ENCODE measurements at places on chromosomes 3 and 15.

GRCh38 chr3:190119461-190120268, 1.0 kb downstream of the P3H2 start:
- peak; percentile 50 for DNase-seq

DNA sequence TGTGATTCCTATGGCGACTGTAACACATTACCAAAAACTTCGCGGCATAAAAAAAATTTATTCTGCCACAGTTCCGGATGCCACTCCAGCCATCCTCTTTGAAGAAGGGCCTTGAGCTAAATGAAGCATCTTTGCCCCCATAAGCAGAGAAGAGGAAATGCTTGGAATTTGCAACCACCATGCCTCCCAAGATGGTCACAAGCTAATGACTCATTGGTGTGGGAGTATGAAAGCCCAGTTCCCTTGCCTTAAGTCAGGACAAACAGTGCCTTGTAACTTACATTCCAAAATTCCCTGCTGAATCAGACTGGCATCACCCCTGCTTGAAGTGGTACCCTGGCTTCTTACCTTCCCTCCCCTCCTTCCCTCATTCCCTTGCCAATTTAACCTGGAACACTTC, 1077.4 kb downstream of the EPHA3 start:
- no peak for DNase-seq

DNA sequence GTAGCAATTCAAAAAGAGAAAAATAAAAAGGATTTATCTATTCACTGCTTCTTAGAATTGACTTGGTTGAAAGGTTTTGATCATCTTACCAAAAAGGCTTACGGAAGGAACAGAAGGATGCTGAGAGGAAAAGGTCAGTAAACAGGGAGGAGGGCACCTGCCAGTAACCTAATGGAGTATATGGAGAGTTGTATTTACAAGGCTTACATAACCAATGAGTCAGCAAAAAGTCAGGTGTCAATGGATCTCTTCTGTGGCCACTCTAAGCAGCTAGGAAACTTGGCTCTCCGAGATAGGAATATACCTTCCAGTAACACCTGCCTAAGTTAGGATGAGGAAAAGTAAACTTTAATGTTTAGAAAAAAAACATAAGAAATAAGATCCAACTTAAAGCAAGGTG, 80.5 kb upstream of the PLXND1 start:
- DNase-seq, result no peak

GRCh38 chr3:125160606-125161371, 51.8 kb downstream of the SLC12A8 start:
- DNase-seq, result no peak

DNA sequence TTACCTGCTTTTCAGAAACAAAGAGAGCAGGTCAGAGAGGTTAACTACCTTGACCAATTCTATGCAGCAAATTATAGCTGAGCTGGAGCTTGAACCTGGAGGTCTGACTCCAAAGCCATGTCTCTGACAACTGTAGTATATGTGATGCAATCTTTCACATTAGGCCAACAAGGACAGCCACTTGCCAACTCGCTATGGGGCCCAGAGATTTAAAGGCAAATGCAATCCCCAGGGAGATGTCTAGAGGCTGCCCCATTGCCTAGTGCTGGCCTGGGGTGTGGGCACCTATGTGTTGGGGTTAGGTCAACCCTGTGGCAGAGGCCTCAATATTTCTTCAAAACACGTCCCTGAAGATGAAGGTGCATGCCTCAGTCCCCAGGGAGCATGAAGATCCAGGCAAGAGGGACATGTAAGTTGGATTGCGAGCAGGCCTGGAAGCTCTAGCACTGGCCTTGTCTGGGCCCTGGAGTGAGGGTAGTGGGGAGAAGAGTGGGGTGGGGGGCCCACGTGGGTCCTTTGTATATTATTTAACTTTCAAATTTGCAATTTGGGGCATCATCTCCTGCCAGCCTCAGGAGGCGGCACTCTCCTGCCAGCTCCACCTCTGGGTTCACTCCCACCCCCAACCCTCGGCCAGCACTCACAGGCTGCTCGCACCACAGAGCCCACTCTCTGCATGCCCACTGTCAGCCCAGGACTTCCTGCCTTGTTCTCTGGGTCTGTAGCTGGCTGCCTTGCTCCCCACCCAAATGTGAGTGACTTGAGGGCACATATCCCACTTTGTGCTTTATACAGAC, 64.3 kb downstream of the SLC12A8 start:
- DNase-seq, result no peak

DNA sequence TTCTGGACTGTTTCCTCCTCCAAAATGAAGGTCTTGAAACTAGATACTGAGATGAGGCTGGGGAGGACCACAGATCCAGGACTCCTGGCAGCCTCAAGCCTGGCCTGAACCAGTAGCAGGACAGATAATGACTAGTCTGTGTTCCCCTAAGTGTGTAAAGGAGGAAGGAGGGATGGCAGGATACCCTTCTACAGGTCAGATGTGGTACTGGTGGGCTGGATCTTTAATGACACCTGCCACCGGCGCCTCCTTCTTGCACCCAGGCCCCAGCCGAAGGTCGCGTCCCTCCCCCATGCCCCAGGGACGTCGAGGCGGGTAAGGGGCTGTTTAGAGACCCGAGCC, 556 bp downstream of the USP19 start:
- no peak for DNase-seq

GRCh38 chr3:157650699-157651098, 147.5 kb upstream of the VEPH1 start:
- DNase-seq, result no peak

- no peak for DNase-seq
These were observed 125.8 kb downstream of the PTPRG start for GRCh38 chr3:61687206-61687605.

GRCh38 chr3:98731720-98732285, 31.3 kb upstream of the ST3GAL6 start:
- DNase-seq, result no peak

- DNase-seq, result no peak
These were observed 130.5 kb upstream of the PHLDB2 start for GRCh38 chr3:111728566-111728935.

- DNase-seq, result no peak
These were observed 11.0 kb downstream of the FYCO1 start for GRCh38 chr3:45984331-45985312.

DNA sequence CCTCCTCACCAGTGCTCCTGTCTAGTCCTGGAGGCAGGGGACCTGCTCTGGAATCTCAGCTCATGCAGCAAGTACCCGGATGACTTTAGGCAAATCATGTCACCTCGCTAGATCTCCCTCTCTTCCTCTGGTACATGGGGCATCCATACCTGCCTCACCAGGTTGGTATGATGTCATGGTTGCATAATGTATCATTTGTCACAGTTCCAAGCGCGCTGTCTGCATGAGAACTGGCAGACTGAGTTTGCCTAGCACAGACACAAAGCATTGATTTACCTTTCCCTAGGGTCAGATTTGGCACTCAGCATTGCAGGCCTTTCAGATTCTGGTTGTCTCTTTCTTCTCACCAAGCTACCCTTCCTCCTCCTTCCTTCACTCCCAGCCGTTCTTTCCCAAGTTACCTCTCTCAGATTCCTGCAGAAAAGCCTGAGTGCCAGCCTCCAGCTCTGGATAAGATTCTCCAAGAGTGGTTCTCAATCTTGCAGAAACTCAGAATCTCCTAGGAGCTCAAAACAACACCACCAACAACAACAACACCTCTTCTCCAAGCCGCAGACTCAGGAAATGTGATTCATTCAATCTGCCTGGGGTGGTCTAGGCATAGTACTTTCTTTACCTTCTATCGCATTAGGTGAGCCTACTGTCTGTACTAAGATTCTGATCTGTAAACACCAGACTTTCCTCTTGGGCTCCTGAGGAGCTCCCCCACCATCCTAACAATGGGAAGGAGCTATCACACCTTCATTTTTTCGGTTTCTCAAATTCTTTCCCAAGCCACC, 29.5 kb downstream of the FAM43A start:
- peak; percentile 52 for DNase-seq

DNA sequence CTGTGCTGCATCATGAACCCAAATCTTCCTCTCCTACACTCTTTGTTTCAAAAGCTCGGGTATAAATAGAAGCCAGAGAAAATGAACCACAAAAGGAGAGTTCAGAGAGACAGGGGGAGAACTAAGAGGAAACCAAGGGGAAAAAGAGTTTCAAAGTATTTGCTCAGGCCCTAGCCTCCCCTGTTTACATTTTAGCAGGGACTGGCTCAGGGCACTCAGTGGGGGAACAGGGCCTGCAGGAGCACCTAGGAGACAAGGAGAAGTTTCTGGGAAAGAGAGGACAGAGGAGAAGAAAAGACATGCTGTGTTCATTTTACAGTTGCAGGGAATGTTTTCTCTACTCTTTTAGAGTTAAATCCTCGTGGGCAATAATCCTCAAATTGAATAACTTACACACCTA, 8.5 kb upstream of the IL17RD start:
- DNase-seq, result no peak

- no peak for DNase-seq
These were observed 243.8 kb downstream of the ALCAM start for GRCh38 chr3:105610473-105610872.
